ENCODE measurements at places on chromosomes 12 and 14. TPM values are rescaled to one million over a fixed set of nuclear protein-coding genes. Genes with fewer than 3 reads are reported as not detected.

GRCh38 chr12:68579254-68579653, 31.4 kb upstream of the RAP1B start:
- DNase-seq, result no peak

- no peak for DNase-seq
Measured at GRCh38 chr14:80988192-80988591, 32.8 kb downstream of the TSHR start.

ACOT4 gene
- total RNA-seq, result 5.6 TPM

- DNase-seq, result peak; percentile 64
Measured at GRCh38 chr12:98352218-98352811, 163.1 kb upstream of the TMPO start.

DNA sequence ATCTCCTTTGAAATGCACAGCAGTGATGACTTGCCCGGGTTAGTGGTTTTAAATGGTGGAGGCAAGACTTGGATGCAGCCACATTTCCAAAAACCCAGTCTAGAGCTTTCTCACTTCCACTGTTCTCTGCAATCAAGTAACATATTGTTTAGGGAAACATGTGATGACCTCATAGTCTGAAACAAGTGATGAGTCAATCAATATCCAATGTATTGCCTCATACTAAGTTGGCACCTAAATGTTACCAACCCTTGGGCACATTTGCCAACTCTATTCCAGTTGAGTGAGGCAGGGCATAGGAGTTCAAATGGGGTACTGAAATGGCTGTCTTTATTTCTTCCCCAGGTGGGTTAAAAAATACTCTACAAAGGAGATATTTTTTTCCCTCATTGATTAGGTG, 1105.4 kb downstream of the VRK1 start:
- DNase-seq, result no peak

RPGRIP1 gene
- 0.07 TPM for total RNA-seq

- DNase-seq, result no peak
Measured at GRCh38 chr12:29750131-29750927, 33.4 kb downstream of the TMTC1 start.

LALBA gene
- total RNA-seq, result not detected

LAG3 gene
- total RNA-seq, result not detected

DNA sequence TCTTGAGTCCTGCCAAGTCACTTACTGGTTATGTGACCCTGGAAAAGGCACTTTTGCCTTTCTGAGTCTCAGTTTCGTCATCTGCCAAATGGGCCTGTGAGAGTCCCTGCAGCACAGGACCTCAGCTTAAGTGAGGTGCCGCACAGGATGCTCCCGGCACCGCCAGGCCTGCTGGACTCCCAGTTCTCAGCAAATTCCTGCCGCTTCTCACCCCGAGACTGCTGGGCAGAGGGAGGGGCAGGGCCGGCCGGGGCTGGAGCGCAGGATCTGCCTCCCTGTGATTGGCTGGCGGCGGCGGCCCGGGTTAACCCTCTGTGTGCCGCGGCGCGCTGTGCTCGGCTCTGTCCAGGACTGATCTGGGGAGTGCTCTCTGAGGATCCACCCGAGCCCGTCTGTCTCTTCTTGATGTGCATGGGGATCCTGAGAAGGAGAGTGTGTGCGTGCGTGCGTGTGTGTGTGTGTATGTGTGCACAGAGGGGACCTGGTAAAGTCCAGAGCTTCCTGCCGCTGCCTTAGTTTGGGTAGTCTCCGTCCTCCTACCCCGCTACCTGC, 8.6 kb downstream of the SETD1B start:
- DNase-seq, result no peak

- DNase-seq, result no peak
Measured at GRCh38 chr14:29648045-29648444, 279.6 kb downstream of the PRKD1 start.

SERPINA10 gene
- total RNA-seq, result not detected

DNA sequence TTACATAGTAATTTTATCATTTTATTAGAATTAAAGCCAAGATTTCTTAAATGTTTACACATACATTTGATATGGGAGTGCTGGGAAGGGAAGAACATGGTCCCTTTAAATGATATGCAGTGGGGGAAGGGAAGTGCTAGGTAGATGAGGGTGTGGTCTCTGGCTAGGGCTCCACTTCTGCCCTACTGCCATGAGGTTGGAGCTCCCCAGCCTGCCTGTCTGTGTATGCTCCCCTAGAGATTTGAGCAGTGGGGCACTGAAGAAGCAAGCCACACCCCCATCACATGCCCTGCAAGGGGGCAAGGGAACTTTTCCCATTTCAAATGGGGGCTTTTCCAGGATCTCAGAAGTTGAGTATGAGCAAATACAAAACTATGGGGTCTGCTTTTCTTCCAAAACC, 25.5 kb downstream of the CLECL1 start:
- no peak for DNase-seq

RND1 gene
- 8.9 TPM for total RNA-seq

- no peak for DNase-seq
Measured at GRCh38 chr14:68198713-68199495, 379.3 kb downstream of the RAD51B start.

DNA sequence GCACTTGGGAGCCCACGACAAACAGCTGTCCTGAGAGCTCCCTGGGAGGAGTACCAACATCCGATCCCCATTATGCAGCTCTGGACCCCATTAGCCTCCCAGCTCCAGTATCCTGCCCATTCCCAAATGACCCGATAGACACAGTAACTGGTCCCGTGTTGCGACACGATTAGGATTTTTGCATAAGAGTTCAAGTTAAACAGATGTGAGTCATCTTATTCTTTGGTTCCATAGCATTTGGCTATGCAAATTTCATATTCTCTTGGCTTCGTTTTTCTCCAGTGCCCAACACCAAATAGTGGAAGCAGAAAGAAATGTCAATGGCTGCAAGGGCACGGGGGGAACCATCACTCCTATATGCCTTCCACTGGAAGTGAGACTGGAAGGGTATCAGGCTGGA, 43.0 kb upstream of the LRRC10 start:
- DNase-seq, result no peak

APOF gene
- total RNA-seq, result not detected

Measured in epithelial cell of proximal tubule (primary cell).